ENCODE measurements at places on chromosomes 4 and X. TPM values are rescaled to one million over a fixed set of nuclear protein-coding genes. Genes with fewer than 3 reads are reported as not detected.

MAGEA2 gene
- 0.93 TPM for total RNA-seq

FHL1 gene
- total RNA-seq = 55.3 TPM

HSFX2 gene
- not detected for total RNA-seq

IL13RA1 gene
- 40.9 TPM for total RNA-seq

- H3K4me1 ChIP-seq = no peaks in the 10 kb centered on the region
- H3K4me3 ChIP-seq = no peak overlapping the region
- no peaks in the 10 kb centered on the region for H3K27me3 ChIP-seq
- no peak for DNase-seq
- H3K36me3 ChIP-seq = no peaks in the 10 kb centered on the region
These were observed 195.2 kb downstream of the KDR start for GRCh38 chr4:54930226-54930625.

DNA sequence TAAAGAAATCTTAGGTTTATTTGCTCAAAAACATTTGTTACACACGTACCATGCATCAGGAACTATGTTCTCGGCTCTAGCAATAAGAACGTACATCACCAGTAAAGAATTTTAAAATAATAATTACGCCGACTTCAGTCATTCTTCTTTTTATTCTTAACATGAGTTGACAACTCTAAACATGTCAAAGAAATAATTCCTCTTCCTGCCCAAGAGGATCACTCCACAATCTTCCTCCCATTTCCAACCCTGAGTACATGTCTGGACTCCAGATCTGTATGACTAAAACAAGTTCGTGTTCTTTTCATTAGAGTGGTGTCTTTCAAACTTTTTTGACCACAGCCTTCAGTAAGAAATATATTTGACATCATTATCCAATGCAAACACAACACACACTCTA lies 201.6 kb upstream of the GRIA3 start:
- no peaks in the 10 kb centered on the region for H3K36me3 ChIP-seq
- no peak for DNase-seq
- no peaks in the 10 kb centered on the region for H3K27me3 ChIP-seq
- H3K4me3 ChIP-seq = no peak overlapping the region
- no peaks in the 10 kb centered on the region for H3K4me1 ChIP-seq

GRCh38 chr4:188347339-188347738 lies 208.1 kb downstream of the TRIML1 start:
- no peaks in the 10 kb centered on the region for H3K36me3 ChIP-seq
- H3K4me1 ChIP-seq = no peaks in the 10 kb centered on the region
- H3K27me3 ChIP-seq = no peaks in the 10 kb centered on the region
- no peak for DNase-seq
- H3K4me3 ChIP-seq = no peak overlapping the region

DNA sequence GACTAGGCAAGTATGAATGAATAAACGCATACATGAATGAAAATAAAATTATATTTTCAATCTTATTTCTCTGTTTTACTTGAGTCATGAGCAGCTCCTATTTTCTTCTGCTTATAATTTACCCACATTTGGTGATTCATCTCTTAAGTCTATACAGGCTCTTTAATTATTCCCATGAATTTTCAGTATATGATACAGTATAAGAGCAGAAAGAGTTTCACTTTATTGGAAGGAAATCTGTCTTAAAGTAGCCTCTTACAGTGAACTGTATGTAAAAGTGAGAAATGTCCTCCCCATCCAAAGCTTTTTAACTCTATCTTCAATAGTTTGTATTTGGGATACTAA lies 50.8 kb downstream of the TMEM165 start:
- H3K27ac ChIP-seq = no peak overlapping the region
- DNase-seq = no peak
- no peaks in the 10 kb centered on the region for H3K27me3 ChIP-seq
- H3K36me3 ChIP-seq = no peaks in the 10 kb centered on the region
- no peak overlapping the region for H3K4me3 ChIP-seq

- H3K4me1 ChIP-seq = no peaks in the 10 kb centered on the region
- no peak overlapping the region for H3K27ac ChIP-seq
- H3K4me3 ChIP-seq = no peak overlapping the region
- no peak for DNase-seq
- H3K27me3 ChIP-seq = no peaks in the 10 kb centered on the region
These were observed 134.1 kb upstream of the GPC4 start for GRCh38 chrX:133549295-133549933.

DNA sequence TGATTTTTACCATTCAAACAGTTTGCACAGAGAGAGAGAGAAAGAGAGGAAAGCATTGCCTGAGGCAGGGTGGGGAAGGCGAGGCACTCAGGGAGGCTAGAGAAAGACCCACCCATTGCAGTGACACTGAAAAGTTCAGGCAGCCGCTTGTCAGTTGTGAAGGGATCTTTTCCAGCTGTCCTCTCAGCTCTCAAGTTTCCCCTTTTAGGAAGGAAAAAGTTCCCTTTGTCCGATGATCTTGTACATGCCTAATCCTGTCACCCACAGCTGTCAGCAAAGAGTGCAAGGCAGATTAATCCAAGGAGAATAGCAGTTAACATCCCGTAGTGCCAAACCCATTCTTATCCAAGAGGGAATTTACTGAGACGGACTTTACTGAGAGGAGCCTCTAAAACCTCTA lies 255.0 kb downstream of the MAGEB5 start:
- H3K4me3 ChIP-seq = no peak overlapping the region
- no peaks in the 10 kb centered on the region for H3K4me1 ChIP-seq
- H3K27ac ChIP-seq = no peak overlapping the region
- DNase-seq = no peak
- no peaks in the 10 kb centered on the region for H3K36me3 ChIP-seq
- H3K27me3 ChIP-seq = no peaks in the 10 kb centered on the region
